ENCODE measurements at places on chromosomes 16 and 17.

- DNase-seq = no peak
Observed at GRCh38 chr17:49157784-49158183, 25.2 kb downstream of the B4GALNT2 start.

- DNase-seq = peak; percentile 15
Observed at GRCh38 chr16:8655184-8655717, 19.2 kb upstream of the ABAT start.

- DNase-seq = no peak
Observed at GRCh38 chr16:68517606-68518166, 21.4 kb upstream of the ZFP90 start.

DNA sequence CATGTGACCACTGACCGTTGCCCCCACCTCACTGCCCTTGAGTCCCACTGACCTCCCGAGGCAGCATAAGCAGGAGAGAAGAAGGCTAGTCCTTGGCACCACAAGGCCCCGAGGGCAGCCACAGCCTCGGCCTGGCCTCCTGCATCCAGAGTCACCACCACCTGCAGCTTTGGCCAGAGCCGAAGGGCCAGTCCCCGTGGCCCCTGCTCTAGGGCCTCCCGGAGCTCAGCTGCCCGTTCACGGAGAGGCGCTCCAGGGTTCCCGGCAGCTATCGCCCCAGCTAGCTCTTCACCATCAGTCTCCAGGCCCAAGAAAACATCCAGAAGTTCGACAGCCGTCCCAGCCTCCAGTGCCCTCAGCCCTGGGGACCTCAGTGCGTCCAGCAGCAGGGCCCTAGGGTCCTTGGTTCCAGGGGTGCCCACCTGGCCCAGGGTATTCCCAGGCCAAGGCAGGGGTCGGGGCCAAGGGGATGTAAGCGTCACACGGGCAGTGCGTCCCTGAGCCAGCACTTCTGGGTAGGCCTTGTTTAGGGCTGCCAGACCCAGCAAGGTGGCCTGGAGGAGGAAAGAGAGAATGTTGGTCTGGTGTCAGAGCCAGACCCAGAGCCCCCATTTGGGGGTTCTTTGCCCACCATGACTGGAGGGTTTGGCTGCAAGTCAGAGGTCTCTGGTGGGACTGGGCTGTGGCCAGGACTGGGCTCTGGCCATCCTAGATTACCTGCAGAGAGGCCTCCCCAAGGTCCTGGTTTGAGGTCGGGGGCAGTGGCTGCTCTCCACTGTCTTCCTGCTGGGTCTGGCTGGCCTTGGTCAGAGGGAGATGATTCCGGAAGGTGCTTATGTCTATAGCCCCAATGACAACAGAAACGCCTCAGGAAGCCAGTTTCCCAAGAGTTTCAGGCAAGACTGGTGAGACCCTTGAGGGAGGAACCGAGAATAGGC, 1.8 kb downstream of the GHDC start:
- no peak for DNase-seq

GRCh38 chr17:46818316-46818928, at the start of gene WNT3:
WNT3 (minus strand) TSS chr17:46818692; CDS start chr17:46818597, 95 bp downstream.
- DNase-seq = peak; percentile 40

- DNase-seq = no peak
Observed at GRCh38 chr17:56707312-56708219, 114.1 kb downstream of the NOG start.
